ENCODE measurements at places on chromosomes 11 and 22.

DNA sequence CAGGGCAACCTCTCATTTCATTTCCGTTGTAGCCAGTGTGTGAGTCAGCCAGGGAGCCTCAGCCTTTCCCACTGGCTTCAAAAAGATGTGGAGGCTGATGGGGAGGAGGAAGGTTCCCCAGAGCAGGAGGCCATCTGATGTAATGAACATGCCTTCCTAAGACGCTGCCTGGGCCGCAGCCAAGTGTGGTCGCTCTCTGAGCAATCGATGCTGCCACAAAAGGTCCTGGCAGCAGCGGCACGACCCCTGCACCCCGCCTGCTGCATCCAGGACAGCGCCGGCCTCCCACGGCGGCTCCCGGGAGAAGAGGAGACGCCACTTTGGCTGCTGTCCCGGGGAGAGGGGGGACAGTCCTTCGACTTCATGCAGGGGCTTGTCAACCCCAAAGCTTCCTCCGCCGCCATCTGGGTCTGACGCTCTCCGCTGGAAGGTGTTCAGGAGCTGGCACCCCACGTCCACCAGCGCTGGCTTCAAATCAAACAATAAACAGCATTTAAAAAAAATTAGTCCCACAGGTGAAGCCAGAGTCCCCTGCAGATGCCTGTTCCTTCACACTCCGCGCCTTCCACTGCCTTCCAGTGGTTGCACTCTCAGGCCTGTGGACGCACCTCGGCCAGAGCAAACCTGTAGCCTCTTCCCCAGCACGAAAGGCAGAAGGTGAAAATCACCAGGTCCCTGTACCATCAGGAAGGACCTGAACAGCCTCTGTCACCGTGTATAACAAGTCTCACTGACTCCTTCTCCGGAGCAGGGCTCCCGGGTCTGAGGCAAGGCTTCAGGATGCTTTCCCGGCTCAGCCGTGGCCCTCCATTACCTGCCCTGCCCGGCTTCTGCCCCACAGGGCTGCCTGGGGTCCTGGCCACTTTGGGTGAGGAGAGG, 930.7 kb downstream of the BRD1 start:
- DNase-seq, result no peak

DNA sequence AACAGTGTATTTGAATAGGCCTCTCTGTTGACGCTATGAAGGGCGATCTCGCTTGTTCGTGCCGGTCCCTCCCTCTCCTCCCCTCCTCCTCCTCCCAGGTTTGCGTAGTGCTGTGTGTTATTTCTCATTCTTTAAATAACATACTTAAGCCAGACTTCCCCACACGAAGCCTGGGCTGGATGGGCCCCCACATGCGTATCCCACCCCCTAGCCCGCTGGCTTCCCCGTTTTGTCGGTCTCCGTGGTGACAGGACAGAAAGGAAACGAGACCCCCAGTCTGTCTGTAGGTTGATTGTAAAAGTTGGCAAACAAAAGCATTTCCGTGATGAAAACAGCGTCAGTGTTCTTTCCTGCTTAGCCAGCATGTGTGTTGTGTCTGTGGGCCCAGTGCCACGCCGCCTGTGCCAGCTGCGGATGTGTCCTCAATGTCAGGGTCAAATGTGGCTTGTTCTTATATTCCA, 27.3 kb downstream of the FAM118A start:
- DNase-seq, result no peak

GRCh38 chr11:43567396-43567975, 113.1 kb upstream of the HSD17B12 start:
- peak; percentile 72 for DNase-seq

GRCh38 chr11:103878646-103879045, 157.8 kb upstream of the DDI1 start:
- no peak for DNase-seq

GRCh38 chr22:21942407-21943343, 10.0 kb downstream of the PPM1F start:
- DNase-seq, result no peak

- no peak for DNase-seq
These were observed 4.7 kb downstream of the HEPHL1 start for GRCh38 chr11:94025690-94026394.

DNA sequence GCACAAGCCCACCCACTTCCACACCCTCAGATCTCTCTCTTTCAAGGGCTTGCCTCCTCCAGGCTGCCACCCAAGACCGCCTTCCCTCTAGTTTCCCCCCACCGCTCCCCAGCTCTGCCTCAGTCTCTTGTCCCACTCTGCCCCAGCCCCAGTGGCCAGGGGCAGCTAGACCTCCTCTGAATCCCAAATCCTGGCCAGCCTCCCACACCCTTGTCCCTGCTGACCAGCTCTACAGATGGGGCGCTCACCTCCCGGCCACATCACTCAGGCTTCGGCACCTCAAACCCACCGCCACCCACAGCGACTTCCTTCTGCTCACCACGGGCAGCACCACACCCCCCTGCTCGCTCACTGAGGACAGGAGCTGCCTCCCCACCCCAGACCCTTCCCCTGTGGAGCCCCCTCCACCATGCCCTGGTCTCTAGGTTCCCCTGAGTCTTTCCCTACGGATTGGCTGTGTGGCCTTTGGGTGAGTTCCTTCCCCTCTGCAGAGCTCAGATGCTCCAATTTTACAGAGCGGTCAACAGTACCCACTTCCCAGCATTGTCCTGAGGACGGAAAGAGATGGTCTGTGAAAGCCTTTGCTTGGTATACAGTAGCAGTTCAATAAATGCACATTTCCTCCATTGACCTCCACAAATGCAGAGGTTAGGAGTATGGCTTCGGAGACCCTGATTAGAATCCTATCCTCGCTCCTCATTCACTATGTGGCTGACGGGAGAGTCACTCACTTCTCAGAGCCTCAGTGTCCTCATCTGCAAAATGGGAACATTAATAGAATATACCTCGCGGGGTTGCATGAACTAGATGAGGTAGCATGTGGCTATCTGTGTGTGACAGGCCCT, 11.5 kb upstream of the SPI1 start:
- DNase-seq, result no peak

DNA sequence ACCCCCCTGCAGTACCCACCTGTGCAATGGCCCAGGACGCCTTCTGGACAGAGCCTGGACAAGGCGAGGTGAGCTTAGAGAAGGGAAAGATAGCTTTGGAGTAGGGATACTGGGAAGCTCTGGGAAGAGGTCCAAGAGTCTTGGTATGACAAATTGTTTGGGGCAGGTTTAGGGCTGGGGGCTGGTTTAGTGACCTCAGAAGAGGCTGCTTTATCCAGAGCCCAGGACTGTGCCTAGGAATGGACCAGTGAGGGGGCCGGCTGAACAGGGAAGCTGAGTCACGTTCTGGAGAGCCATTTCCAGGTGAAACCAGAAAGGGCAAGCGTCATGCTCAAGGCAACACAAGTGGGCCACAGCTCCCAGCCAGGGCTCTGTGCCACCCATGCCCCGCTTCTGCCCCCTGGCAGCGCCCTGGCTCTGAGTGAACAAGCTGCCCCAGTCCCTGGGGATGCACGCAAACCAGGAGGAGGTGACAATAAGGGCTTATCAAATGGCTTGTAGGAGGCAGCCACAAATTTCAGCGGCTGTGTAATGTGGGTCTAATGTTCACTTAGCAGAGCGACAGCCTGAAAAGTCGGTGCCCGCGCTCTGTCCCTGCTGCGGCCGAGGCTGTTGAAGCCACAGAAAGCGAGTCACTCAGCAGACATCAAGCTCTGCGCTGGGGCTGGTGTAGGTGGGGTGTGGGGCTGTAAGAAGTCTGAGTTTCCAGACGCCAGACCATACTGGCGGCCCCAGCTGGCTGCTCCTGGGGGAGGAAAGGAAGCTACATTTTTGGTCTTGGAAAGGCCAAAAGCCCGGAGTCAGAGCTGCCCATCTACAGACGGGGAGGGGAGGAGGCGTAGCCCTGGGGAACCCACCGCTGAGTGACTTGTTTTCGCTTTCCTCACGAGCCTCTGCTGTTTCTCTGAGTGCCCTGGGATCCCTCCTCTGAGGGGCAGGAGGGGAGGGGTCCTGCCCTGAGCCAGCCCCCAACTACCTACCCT, 18.3 kb upstream of the SYT7 start:
- peak; percentile 32 for DNase-seq

DNA sequence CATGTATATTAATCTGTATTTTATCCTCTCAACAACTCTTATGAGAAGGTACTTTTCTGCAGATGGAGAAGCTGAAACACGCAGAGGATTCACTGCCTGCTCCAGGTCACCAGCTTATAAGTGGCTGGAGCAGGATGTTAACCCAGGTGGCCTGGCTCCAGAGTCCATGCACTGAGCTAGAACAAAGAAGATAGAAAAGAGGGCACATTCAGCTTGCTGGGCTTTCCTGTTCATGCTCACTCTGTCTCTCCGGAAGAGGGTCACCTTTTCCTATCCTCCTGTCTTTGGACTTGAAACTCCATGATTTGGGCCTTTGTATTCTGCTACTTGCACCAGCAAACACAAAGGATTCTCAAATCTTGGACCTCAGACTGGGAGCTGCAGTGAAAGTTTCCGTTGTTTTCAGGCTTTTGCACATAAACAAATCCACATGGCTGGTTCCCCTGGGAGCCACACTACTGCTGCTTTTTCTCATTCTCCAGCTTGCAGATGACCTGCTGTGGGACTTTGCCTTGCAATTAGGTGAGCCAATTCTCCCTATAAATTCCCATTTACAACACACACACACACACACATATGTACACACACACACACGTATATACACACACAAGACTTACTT, 117.3 kb upstream of the GRK3 start:
- DNase-seq, result no peak

- DNase-seq, result no peak
These were observed 35.3 kb downstream of the MMP13 start for GRCh38 chr11:102920118-102920684.

GRCh38 chr11:103927535-103927934, 108.9 kb upstream of the DDI1 start:
- DNase-seq, result no peak

GRCh38 chr11:86809561-86809960, 9.2 kb downstream of the PRSS23 start:
- no peak for DNase-seq

DNA sequence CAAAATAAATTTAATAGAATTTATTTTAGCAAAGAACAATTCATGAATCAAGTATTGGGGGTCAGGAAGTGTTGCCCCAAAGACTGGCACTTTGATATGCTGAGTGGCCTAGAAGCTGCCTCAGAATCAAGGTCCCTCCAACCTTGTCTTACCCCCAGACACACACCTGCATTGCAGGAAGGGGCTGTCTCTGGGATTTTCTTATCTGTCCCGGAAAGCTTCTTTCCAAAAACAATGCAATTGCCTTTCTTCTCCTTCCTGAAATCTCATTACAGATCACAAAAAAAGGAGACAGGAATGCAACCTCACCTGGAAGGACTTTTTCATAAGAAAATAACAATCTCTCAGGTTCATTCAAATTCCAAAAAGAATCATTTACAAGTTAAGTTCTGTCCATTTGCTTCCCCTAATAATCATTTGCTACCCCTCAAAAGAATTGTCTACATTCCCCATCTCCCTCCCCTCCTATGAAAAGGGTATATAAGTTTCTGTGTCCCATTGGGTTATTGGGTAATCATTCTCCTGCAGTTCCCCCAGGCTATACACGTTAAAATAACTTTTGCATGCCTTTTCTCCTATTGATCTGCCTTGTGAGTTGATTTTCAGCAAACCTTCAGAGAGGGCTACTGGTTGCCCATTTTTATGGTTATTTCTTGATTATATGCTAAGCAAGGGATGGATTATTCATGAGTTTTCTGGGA, 21.3 kb downstream of the OR10A6 start:
- no peak for DNase-seq

- DNase-seq, result no peak
These were observed 63.5 kb downstream of the BRD1 start for GRCh38 chr22:49764127-49764581.

GRCh38 chr11:122093731-122094275, 22.2 kb downstream of the BLID start:
- DNase-seq, result no peak

- no peak for DNase-seq
These were observed 74.6 kb downstream of the ADM start for GRCh38 chr11:10379426-10379825.

- no peak for DNase-seq
These were observed 969 bp downstream of the CCDC117 start for GRCh38 chr22:28773461-28773867.

- no peak for DNase-seq
These were observed 153.2 kb upstream of the E2F8 start for GRCh38 chr11:19393941-19394340.

DNA sequence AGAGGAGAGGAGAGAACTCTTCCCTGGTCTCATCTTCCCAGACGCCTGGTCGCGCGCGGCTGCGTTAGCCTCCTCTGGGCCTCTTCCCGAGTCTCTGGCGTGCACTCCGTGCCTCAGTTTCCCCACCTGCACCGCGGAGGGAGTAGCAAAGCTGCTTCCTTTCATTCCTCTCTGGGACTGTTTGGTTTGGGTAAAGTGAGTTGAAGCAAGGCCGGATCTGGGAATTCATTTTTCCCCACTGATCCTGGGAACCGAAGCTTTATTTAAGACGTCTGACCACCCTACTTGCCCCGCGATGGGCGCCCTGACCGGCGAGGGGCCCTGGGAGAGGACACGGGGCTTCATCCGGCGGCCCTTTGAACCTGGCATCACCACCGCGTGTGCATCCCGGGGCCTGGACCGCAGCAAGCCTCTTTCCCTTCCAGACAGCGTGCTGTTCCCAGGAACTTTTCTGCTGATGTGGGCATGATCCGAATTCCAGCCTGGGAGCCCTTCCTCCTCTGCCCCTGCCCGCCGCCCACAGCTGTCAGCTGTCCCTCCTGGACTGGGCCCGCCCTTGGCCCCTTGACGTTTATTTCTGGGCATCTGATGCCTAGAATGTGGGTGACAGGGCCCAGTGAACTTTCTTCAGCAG, 758 bp downstream of the LDLRAD3 start:
- no peak for DNase-seq

- DNase-seq, result no peak
These were observed 113.8 kb downstream of the NECTIN1 start for GRCh38 chr11:119615003-119615881.

GRCh38 chr22:19181786-19182471, 3.4 kb upstream of the SLC25A1 start:
- DNase-seq, result no peak

DNA sequence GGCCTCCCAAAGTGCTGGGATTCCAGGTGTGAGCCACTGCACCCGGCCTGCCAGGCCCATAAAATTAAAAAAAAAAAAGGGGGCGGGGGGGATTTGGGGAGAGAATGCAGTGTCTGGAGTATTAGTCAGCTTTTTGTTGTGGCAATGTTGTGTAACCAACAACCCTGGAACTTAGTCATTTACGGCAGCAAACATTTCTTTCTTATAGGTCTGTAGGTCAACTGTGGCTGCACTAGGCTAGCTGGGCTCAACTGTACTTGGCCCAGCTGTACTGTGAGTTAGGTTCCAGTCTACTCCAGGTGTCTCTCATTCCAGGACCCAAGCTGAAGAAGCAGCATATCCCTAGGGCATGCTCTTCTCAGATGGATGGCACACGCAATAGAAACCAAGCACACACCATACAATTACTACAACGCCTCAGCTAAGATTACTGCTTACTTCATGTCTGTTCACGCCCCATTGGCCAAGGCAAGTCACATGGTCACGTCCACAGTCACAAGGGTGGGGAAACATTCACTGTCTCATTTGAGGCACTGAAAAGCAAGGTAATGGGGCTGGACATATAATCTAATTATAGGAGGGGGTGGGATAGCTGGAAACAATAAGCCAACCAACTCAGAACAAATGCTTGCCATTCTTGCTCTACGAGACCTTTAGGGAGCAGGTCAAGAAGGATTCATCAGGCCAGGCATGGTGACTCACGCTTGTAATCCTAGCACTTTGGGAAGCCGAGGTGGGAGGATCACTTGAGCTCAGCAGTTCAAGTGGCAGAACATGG, 10.4 kb upstream of the SPINDOC start:
- DNase-seq, result peak; percentile 83

Measured in NCI-H2227 treated with DMSO at 0.1 percent for 48 hours (cell line).